ENCODE measurements at places on chromosomes 7 and 10. TPM values are rescaled to one million over a fixed set of nuclear protein-coding genes. Genes with fewer than 3 reads are reported as not detected.

The CRPPA gene
- 0.39 TPM for polyA plus RNA-seq

The RASA4B gene
- polyA plus RNA-seq, result 9.5 TPM

The SSC4D gene
- 0.92 TPM for polyA plus RNA-seq

The CUBN gene
- 0.39 TPM for polyA plus RNA-seq

The AGMO gene
- not detected for polyA plus RNA-seq

The OPALIN gene
- not detected for polyA plus RNA-seq

The CTTNBP2 gene
- polyA plus RNA-seq, result 0.37 TPM

The ODAD2 gene
- 3.9 TPM for polyA plus RNA-seq

The EZH2 gene
- 15.3 TPM for polyA plus RNA-seq

The COX19 gene
- polyA plus RNA-seq, result 5.5 TPM

The TNRC18 gene
- polyA plus RNA-seq, result 20.1 TPM

The FEZF1 gene
- not detected for polyA plus RNA-seq

The BET1 gene
- 26.3 TPM for polyA plus RNA-seq

The PRPS1L1 gene
- polyA plus RNA-seq, result not detected

The MET gene
- 68.3 TPM for polyA plus RNA-seq

The SRGN gene
- 127 TPM for polyA plus RNA-seq

The CFAP70 gene
- 0.37 TPM for polyA plus RNA-seq

The SPDYE9 gene
- polyA plus RNA-seq, result not detected

The AKR1C8 gene
- polyA plus RNA-seq, result not detected

The CNTNAP2 gene
- polyA plus RNA-seq, result not detected

The GIMAP2 gene
- 0.13 TPM for polyA plus RNA-seq

The TRPV5 gene
- polyA plus RNA-seq, result not detected

- DNase-seq, result no peak
These were observed 21.5 kb downstream of the BTAF1 start for GRCh38 chr10:91944880-91945630.

GRCh38 chr10:44801383-44802327 is 109.5 kb upstream of the TMEM72 start:
- peak; percentile 59 for DNase-seq

DNA sequence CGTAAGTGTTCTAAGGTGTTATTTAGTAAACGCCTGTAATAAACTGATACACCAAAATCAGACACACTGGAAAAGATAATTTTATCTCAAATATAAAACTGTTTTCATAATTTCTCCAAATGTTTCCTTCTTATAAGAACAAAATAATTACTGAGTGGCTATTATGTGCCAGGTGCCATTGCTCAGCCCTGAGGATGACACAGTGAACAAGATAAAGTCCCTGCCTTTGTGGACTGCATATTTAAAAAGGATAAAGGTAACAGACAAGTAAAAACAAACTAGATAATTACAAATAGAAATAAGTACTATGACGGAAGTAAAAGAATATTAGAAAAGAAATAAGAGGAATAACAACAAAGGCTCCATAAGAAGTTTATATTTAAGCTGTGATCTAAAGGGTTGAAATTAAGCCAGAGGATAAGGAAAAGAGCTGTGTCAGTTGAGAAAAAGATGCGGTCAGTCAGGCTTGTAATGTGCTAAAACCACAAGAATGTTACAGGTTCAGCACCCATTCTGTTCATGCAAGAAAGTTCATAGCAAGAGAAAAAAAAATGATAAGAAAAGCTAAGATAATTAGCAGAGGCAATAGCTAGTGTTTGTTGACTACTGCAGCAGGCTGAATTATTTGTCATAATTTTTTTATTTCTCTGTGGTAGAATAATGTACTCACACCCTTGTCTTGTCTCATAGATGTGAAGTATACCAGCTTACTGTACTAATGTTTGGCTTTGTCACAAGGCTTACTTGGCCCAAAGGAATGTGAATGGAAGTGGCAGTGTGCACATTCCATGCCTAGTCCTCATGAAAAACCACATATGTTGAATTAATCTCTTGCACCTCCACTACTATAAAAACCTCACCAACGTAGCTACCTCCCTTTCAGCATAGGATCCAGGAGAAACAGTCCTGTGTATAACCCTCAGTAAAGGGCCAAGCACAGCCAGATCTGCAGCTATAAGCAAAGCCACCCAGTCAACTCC is 75.1 kb downstream of the CRPPA start:
- DNase-seq, result peak; percentile 26

- DNase-seq, result peak; percentile 34
These were observed 11.8 kb downstream of the UROS start for GRCh38 chr10:125811251-125811650.

- DNase-seq, result no peak
These were observed 352.8 kb upstream of the VSTM2A start for GRCh38 chr7:54189330-54189729.

- no peak for DNase-seq
These were observed 24.5 kb downstream of the STEAP1 start for GRCh38 chr7:90178679-90179278.

DNA sequence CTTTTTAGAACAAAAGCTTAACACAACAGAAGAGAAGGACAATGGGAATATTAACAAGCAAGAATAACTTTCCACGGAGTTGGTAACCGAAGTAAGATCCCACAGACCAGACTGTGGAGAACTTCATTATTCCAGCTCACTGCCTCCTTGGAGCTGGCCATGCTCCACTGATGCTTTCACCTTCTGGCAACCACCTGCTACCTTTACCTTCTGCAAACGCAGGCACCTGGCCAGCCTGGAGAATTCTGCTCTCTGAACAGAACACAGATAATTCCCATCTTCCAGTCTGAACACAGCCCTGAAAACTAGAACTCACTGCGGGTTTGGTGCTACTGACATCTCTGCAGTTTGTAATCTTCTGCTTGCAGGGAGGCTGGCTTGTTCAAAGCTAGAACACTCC is 66.5 kb downstream of the JAZF1 start:
- no peak for DNase-seq

DNA sequence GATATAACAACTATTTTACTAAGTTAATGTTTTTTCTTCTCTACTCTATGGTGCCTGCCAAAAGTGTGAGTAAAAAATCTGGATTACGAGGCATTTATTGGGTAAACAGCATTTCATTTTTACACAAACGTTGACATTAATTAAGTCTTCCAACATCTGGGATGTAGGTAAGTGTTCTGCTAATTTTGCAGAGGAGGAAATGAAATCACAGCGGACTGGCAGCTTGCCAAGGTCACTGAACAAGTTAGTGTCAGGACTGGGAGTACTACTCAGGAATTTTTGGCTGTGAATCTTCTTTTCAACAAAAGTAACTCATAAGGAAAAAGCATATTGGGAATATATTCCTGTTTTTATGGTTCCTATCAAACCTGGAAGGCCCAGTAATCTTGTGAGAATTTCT is 612.1 kb upstream of the FZD8 start:
- DNase-seq, result no peak

GRCh38 chr10:18164748-18165361 is 24.6 kb downstream of the CACNB2 start:
- DNase-seq, result peak; percentile 70

GRCh38 chr7:77797734-77798393 is 370 bp downstream of the TMEM60 start:
- DNase-seq, result no peak

GRCh38 chr7:10802526-10802925 is 171.1 kb upstream of the PHF14 start:
- no peak for DNase-seq

GRCh38 chr7:140619176-140619575 is 21.4 kb downstream of the DENND2A start:
- DNase-seq, result no peak

- peak; percentile 89 for DNase-seq
These were observed 8.3 kb upstream of the SMKR1 start for GRCh38 chr7:129494041-129494440.

- DNase-seq, result no peak
These were observed 775.1 kb downstream of the GATA3 start for GRCh38 chr10:8829592-8829991.

DNA sequence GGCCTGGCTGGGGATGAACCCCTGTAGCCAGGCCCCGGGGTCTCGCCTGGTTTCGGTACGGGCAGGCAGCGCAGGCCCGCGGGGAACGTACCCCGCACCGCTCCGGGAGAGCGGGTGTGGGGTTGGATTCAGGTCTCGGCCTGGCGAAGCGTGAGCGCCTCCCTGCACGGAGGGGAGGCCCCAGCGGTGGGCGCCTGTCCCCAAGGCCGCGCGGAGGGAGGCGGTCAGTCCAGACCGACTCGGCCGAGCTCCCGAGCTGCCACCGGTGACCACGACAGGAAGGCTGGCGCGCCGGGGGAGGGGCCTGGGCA is 378 bp upstream of the INPP5F start:
- no peak for DNase-seq

- DNase-seq, result no peak
These were observed 38.7 kb upstream of the LEP start for GRCh38 chr7:128202287-128202957.

DNA sequence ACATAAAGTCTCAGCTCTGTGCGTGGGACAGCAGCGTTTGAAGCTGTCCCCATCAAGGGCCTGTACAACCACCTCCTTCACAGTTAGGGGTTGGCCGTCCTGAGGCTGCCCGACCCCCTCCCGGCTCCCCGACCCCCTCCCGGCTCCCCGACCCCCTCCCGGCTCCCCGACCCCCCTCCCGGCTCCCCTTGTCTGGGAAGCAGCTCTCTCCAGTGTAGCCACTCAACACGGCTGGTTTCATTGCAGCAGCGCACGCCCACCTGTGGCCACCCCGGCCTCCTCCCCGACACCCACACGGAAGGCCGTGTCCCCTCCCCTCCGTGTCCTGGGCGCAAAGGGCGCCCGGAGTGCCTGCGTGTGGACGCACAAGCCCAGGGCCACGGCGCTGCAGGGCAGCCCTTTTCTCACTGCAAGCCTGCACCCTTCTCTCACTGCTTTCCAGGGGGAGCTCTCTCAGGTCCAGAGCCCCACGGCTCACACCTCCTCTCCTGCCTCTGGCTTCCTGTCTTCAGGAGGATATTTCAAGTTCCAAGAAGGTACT is 20.9 kb upstream of the FAM20C start:
- DNase-seq, result no peak

GRCh38 chr10:86294346-86295265 is 72.0 kb downstream of the GRID1 start:
- DNase-seq, result no peak

DNA sequence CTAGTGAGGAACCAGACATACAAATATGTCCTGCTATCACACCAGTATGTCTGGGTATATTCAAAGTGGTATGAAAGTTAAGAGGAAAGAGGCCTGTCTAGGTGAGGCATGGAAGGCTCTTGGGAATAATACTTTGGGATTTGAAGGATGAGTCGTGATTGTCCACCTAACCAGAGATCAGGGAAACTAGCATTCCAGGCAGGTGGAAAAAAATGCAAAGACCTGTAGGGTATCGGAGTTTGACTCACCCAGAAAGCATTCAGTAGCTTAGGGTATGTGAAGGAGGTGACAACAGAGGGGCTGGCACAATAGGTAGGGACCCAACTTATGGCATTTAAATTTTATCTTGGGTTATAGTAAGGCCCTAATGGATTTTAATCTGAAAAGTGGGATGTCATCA is 950 bp upstream of the GCC1 start:
- DNase-seq, result no peak

- DNase-seq, result no peak
These were observed 1265.0 kb downstream of the NXPH1 start for GRCh38 chr7:9698375-9698774.

GRCh38 chr7:95865716-95866371 is 93.5 kb downstream of the DYNC1I1 start:
- DNase-seq, result no peak

DNA sequence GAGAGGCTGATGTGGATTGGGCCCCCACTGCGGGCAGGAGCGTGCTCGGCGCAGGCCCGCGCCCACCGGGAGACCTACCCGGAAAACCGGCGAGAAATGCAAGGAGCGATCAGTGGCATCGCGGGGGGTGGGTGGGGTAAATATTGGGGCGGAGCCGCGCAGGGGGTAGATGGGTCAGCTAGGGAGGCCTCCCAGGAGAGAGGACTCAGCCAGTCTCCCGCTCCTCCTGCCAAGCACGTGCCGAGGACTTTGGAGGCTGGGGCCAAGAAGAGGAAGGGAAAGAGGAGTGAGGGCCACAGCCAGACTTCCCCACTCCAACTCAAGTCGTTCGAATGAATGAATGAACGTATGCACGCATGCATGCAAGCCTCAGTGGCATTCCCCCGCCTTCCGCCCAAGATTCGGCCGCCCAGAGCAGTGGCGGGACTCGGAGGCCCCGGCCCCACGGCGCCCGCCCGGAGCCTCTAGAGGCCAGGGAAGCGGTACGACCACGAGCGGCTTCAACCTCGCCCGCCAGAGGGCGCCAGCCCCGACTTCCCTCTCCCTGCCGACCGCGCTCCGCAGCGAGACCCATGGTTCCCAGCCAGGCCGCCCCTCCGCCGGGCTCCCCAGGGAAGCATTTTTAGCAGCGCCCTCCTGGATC is 3.6 kb downstream of the NPM3 start:
- DNase-seq, result no peak

DNA sequence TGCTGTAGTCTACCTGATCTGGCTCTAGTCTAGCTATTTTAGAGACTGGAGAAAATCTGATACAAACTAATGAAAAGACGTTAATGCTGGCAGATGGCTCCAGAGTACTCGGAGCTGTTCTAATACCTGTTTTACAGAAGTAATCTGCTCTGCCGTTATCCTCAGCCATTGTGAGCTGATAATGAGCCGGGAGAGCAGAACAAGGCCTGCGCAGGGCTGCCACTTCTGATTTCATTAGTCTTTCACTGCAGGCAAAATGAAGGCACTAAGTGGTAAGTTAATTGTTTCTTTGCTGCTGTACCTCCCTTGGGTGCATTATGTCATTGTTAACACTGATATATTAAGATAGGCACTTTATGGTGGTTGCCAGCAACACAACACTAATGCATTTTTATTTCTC is 456.4 kb upstream of the PFKP start:
- DNase-seq, result no peak

- DNase-seq, result no peak
These were observed 43.8 kb downstream of the DAGLB start for GRCh38 chr7:6403907-6404306.

- DNase-seq, result no peak
These were observed 28.7 kb downstream of the ZEB1 start for GRCh38 chr10:31347705-31348104.

DNA sequence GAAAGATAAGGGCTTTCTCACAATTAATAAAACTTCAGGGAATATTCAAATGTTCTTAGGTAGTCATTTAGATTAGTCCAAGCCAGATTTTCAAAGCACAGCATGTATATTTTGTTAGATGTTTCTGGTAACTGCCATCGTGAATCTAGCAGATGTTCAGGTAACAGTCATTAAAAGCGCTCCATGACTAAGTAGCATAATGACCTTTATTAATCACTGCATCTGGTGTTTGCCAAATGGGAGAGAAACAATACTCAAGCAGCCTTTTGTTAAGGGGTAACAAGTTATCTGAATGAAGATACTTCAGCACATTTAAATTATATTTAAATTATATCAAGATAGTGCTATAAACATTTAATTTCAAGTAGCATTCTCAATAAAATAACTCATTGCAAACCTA is 47.5 kb downstream of the USP6NL start:
- DNase-seq, result no peak

- no peak for DNase-seq
These were observed 48.3 kb downstream of the COL17A1 start for GRCh38 chr10:104037261-104037951.
